ENCODE measurements at places on chromosomes 3 and 15. TPM values are rescaled to one million over a fixed set of nuclear protein-coding genes. Genes with fewer than 3 reads are reported as not detected.

- DNase-seq = no peak
These were observed 2.8 kb upstream of the CPNE4 start for GRCh38 chr3:132037581-132037980.

GRCh38 chr3:25967385-25967784 lies 177.5 kb downstream of the OXSM start:
- DNase-seq = no peak

Gene CADPS
- total RNA-seq = not detected

GRCh38 chr15:84654689-84655453 lies 788 bp upstream of the WDR73 start:
- DNase-seq = peak; percentile 91

Gene HYAL1
- 2.2 TPM for total RNA-seq

DNA sequence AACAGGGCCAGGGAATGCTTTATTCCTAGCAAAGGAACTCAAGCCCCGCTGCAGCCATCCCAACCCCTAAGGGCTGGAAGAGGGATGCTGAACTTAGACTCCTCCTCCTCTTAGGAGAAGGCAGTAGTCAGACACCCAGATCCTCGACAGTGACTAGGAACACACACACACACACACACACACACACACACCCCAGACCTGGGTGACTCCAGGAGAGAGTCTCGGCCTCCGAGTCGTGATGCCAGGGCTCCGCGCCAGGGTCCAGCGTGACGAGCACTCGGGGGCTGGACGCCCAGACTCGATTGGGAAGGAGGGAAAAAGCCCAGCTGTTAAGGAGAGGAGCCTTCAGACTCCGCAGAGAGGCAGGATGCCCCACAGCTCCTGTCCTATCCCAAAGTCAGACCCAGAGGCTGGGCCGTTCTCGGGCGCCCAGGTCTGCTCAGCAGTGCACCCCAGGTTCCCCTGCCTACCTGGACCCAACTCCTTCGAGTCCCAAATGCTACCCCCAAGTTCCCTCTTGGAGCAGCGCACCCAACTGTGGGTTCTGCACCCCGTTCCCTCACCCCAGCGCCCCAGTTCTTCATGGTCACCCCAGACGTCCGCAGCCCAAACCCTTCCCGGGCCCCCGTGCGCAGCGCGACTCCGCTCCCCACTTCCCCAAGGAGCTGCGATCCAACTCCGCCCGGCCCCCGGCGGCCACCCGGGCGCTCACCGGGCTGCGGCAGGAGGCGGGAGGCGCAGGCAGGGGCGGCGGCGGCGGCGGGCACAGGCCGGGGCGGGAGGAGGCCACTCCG lies 421 bp downstream of the BMF start:
- DNase-seq = peak; percentile 47

Gene EPHA3
- not detected for total RNA-seq

GRCh38 chr3:123773681-123774431 lies 110.3 kb downstream of the MYLK start:
- DNase-seq = no peak

GRCh38 chr15:63231706-63232105 lies 42.3 kb downstream of the RAB8B start:
- peak; percentile 29 for DNase-seq

DNA sequence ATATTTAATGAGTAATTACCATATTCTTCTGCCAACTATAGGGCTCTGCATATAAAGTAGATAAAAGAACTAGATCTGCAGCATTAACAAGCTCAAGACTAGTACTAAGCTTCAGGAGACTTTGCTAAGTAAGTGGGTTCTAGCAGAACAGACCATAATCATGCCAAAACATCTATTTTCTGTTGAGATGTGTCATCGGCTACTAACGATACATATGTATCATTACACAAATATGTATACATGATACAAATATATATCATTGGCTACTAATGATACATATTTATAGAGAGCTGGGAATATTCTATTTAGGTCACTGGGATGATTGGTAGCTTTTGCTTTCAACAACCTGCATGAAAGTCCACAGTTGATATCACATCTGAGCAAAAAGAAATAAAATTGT lies 185.8 kb upstream of the DCBLD2 start:
- no peak for DNase-seq

Gene ZPLD1
- total RNA-seq = not detected

DNA sequence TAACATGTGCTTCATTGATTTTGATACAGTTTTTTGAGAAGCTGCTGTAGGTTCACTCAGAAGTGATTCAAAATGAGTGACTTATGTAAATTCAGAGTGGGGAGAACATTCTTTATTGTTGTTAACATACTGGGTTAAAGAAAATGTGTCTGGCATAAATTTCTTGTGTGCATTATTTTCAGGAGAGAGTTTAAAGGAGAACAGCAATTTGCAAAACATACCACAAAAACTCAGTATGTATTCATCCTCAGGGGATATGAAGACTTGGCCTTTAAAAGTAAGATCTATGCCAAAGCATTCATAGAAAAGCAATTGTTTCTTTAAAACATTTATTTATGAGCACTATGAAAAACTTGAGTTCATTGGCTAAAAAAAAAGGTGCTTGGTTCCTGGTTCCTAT lies 1089.8 kb downstream of the ROBO2 start:
- DNase-seq = no peak

GRCh38 chr3:136621628-136622027 lies 130.6 kb downstream of the STAG1 start:
- no peak for DNase-seq

DNA sequence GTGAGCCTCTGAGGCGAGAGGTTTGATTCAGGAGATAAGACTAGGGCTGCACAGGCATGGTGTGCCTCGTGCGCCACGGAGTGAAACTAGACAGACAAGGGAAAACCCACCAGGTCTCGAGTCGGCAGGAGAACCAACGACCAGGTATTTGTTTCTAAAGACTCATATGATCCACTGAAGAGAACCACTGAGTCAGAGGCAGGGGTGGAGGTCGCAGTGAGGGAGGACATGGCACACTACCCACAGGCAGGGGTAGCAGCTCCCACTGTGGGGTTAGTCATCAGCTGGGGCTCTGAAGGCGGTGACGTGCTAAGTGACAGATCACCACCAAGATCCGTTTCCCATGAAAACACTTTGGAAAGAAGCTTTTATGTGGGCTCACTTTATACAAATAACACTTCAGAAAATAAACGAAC lies 45.7 kb downstream of the CHSY1 start:
- DNase-seq = no peak

Gene HCLS1
- 68.5 TPM for total RNA-seq

Gene PRSS50
- total RNA-seq = not detected

DNA sequence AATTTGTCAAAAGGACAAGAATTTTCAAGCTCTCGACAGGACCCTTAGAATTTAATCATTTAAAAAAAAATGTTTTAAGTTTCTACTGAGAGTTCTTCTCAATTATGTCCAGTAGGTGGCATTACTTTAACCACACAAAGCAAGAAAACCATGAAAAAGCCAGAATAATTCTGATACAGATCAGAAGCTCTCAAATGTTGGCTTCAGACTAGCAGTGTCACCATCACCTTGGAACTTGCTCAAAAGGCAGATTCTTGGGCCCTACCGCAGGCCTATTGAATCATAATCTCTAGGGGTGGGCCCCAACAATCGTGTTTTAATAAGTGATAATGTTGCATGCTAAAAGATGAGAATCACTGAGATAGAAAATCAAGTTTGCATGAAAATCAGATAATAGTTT lies 99.5 kb upstream of the KCNMB2 start:
- DNase-seq = peak; percentile 44

Gene RARRES1
- 1.8 TPM for total RNA-seq

DNA sequence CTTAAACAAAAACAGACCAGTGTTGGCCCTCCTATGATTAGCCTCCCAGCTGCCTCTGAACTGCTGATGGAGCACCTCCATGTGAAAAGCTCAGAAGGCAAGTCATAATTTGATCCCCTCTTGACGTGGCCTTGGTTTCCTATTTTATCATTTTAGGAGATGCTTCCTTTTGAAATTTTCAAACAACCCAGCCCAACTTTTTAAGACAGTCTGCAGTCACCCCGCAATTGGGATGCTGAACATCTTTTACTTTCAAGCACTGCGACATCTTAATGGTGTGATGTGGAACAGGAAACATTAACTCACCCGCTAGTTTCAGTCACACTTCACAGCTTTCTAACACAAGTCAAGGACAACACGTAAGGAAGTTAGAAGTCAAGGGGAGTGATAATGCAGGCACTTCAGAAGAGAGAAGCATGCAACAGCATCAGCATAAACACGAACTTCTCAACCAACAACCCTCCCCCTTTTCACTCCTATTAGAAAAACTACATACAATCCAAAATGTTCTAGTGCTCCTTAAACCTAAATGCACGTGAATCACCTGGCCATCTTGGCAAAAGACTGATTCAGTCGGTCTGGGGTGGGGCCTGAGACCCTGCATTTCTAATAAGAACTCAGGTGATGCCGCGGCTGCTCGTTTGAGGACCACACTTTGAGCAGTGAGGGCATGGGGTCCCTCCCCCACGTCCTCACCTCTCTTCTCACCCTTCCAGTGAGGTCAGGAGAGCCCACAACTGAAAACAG lies 161.5 kb downstream of the FOXP1 start:
- DNase-seq = no peak

DNA sequence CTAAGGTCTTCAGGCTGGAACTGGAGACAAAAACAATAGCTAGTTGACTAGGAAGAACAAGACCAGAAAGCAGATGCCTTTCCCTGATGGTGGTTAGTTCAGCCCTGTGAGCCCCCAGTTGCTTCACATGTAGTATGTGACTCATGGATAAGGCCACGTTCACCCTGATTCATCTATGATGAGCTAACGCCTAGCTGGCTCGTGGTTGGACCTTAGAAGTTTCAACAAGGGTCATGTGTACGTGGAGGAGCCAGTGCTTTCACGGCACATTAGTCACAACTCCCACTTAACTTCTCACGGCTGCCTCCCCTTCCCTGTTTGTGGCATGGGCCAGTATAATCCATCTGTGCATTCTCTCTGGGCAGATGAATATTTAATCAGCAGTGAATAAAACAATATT lies 20.6 kb downstream of the COL8A1 start:
- peak; percentile 91 for DNase-seq

DNA sequence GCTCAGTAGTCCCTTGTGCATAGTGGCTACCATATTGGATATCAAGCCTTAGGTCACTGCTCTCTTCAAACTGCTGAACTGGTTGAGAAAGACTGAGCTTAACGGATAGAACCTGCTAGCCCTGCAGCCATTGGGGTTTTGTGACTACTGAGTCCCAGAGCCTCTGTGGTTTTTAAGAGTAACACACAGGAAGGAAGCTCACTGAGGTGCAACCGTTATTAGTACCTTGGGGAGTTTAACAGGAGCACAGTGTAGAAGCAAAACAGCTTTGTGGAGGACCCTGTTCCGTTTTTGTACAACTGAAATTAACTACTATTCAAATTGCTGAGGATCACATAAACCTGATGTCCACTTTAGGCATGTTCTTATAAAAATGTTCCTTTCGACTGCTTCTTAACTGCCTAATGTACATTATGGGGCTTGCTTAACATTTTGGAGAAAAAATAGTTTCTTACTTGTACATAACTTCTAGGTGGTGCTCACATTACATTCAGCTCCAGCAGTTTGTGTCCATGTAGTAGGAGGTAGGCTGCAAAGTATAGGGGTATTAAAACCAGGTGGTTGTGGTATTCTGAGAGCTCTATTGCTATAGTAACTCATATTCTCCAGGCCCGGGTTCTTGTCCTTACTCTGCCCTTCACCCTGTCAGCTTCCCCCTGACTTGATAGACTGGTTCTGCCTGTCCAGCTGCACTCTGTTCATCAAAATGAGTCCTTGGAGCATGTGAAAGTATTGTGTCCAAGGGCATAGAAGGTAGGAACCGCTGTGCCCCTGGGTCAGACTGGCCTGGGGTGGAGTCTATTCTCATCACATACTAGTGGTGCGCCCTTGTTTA lies 17.3 kb downstream of the PXK start:
- no peak for DNase-seq

GRCh38 chr15:52069559-52069958 lies 43.0 kb downstream of the BCL2L10 start:
- DNase-seq = no peak

DNA sequence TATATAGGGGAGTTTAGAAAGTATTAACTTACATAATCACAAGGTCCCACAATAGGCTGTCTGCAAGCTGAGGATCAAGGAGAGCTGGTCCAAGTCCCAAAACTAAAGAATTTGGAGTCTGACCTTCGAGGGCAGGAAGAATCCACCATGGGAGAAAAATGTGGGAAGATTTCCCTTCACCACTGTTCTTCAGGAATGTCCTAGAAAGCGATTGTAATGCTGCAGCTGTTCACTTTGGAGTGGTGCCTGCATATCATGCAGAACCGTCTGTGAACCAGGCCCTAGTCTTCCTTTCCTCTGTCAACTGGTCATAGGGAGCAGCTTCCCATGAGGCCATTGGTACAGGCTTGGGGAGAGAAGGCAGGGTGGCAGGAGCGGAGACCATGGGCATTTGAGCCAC lies 497.9 kb upstream of the ARPP21 start:
- no peak for DNase-seq

GRCh38 chr15:92619145-92620101 lies 36.2 kb downstream of the FAM174B start:
- peak; percentile 66 for DNase-seq

Gene C2CD4A
- total RNA-seq = 1.1 TPM

Gene SLC15A2
- total RNA-seq = 0.60 TPM

- peak; percentile 94 for DNase-seq
These were observed 50.8 kb downstream of the LYSMD4 start for GRCh38 chr15:99682455-99682854.

GRCh38 chr3:23258110-23258509 lies 55.0 kb downstream of the UBE2E2 start:
- DNase-seq = no peak

GRCh38 chr3:151305060-151305774 lies 11.4 kb downstream of the GPR87 start:
- DNase-seq = no peak

GRCh38 chr3:106850437-106850836 lies 526.8 kb upstream of the CCDC54 start:
- DNase-seq = no peak

Gene MAP1A
- total RNA-seq = 2.1 TPM

DNA sequence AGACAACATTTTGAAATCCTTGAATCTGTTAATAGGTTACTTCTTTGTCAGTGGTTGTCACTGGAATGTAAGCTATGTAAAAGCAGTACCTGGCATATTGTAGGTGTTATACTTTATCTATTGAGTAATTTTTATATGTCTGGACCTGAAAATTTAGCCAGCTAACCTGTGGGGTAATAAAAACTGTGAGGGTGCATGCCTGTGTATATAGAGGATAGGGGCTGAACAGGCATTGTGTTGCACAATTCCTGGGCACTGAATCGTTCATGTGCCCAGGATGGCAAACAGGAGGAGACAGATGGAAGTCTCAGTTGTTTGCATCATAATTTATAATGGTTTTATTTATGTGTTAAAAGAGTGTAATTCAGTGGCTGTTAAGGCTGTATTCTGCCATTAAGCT lies 67.1 kb downstream of the ARMC8 start:
- no peak for DNase-seq

Gene TOMM70
- 32.3 TPM for total RNA-seq

All from endothelial cell of umbilical vein (primary cell).